Smooth muscle cell of the brain vasculature (primary cell): ENCODE measurements at places on chromosomes 3 and 15.
A peak's percentile ranks its signal among the peaks of the same experiment; 100 is the strongest.

DNA sequence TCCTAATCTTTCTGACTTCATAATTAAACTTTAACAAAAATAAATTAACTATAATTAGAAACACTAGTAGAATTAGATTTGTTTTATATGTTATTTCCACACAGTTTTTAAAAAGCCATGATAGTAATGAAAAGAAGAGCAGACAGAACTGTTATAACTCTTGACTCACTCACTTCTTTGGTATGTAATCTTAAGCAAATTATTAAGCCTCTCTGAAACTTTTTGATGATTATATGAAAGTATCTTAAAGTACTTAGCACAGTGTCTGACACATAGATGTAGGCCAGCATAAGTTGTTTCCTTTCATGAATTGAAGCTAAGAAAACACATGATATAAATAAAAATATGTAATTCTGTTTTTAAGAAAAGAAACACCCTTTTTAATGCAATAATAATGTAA, 123.6 kb upstream of the MLF1 start:
- no peak for DNase-seq

- DNase-seq = no peak
These were observed 556 bp downstream of the PEX5L start for GRCh38 chr3:180036092-180036670.

GRCh38 chr3:13262493-13263211, 157.5 kb downstream of the NUP210 start:
- no peak for DNase-seq

- no peak for DNase-seq
These were observed 827.2 kb downstream of the FHIT start for GRCh38 chr3:60424034-60424433.

DNA sequence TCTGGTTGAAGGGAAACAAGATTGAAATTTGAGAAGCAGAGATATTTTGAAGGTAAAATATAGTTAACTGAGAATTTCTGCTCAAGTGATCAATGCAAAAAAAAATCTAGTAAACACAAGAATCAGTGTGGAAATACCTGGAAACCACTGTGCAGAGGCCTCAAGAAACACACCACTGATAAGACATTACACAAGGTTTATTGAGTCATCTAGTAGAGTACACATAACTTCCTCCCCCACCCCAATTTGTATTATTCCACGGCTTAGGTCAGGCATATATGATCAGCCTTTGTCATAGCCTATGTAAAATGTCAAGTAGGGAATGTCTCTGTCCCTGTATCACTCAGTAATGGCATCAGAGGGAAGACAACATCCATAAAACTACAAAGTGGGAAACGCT, 447.8 kb upstream of the BCHE start:
- DNase-seq = no peak

- DNase-seq = no peak
These were observed 30.7 kb downstream of the NUP210 start for GRCh38 chr3:13389378-13389777.

DNA sequence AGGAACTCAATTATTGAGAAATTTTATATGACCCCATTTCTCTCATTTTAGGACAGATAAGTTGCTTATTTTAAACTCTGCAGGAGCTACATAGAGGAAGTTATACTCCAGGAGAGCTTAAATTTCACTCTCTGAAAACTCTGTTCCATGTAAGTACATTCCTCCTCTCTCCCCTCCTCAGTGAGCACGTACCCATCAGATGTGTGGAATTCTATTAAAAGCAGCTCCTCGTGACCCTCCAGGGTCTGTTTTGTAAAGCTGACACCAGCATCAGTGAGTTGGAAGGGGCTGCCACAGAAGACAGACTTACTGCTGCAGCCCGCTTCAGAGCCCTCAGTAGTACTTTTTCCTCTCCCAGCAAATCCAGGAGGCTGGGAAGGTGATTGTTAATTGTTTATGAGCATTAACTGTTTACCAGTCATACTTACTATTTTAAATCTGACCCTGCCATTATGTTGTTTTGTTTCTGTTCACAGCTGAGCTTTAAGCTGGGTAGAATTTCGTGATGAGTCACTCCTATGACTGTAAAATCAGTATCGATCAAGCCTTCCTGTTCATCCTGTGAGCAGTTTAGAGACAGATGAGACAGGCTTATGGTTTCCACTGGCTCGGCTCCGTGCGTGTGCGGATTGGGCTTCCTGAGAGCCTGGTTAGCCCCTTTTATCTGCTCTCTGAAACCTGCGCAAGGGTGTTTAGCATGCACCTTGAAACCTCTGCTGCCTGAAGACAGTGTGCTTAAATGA, 20.4 kb downstream of the IGF1R start:
- no peak for DNase-seq

- DNase-seq = no peak
These were observed 33.4 kb downstream of the MUC20 start for GRCh38 chr3:195754141-195754540.

- DNase-seq = peak; percentile 78
These were observed 7.2 kb downstream of the SUSD5 start for GRCh38 chr3:33211444-33211843.

DNA sequence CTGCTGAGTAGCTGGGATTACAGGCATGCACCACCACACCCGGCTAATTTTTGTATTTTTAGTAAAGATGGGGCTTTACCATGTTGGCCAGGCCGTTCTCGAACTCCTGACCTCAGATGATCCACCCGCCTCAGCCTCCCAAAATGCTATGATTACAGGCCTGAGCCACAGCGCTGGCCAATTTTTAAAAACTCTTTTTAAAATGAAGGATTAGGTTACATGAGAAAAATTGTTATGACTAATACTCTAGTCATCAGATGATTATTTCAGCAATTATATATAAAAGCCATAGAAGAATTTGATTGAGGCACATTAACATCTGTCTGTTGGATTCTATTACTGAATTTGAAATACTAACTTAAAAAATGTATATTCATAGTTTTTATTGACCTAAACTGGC, 134.1 kb upstream of the MNS1 start:
- DNase-seq = no peak

- no peak for DNase-seq
These were observed 1040.8 kb upstream of the SEMA6D start for GRCh38 chr15:46676233-46677206.

- no peak for DNase-seq
These were observed 11.7 kb upstream of the CP start for GRCh38 chr3:149233323-149233722.

DNA sequence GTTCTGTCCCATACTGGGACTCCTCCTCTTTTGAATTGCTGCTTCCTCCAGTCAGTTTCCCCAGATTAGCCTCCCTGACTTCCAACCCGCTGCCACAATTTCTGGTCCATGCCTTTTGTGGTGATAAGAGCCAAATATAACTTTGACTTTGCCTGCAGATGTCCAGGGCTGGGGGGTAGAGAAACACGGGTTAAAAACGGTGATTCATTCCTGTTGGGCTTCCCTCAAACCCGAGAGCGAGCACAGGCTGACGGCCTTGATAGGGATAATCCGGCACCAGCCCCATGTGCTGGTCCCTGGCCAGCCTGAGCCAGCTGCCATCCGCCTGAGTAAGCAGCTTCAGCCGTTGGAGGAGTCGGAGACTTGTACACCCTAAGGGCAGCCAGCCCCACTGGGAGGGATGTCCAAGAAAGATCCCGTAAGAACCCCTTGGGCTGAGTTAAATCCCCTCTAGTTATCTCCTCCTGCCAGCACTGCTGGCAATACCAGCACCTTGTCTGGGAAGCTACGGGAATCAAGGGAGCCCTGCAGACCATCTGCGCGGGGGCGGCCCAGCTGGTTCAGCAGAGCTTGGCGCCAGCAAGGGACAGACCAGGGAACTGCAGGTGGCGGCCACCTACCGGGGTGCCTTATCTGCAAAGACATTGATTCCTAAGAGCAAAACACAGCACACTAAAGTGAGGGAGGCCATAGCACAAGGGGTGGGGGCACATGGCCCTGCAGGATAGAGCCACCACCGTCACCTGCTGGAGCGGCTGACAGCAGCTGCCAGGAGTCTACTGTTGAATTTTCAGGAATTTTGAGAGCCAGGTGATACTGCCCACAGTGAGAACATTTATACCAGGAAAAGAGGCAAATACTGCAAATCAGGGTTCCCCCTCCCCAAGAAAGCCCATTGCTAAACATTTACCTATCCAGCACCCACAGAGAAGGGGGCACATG, 18.1 kb downstream of the CSPG4 start:
- DNase-seq = peak; percentile 90

GRCh38 chr3:25674670-25675069, 10.0 kb upstream of the TOP2B start:
- no peak for DNase-seq

GRCh38 chr15:65762914-65763787, 28.9 kb downstream of the DENND4A start:
- no peak for DNase-seq

DNA sequence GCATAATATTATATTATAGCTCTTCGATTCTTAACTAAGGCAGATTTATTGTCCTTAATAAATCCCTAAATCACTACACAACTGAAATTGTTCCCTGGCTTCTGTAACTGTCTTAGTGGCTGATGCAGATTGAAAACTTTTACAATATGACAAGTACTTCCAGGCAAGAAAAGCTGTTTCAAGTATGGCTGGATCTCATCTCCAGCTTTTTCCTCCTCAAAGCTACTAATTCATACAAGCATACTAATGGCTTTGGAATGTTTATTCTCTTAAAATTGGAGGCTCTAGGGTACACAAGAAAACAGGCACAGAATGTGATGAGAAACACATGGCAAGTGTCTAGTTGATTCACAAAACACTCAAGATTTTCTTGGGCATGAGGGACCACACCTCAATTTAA, 351.5 kb upstream of the ICE2 start:
- no peak for DNase-seq

DNA sequence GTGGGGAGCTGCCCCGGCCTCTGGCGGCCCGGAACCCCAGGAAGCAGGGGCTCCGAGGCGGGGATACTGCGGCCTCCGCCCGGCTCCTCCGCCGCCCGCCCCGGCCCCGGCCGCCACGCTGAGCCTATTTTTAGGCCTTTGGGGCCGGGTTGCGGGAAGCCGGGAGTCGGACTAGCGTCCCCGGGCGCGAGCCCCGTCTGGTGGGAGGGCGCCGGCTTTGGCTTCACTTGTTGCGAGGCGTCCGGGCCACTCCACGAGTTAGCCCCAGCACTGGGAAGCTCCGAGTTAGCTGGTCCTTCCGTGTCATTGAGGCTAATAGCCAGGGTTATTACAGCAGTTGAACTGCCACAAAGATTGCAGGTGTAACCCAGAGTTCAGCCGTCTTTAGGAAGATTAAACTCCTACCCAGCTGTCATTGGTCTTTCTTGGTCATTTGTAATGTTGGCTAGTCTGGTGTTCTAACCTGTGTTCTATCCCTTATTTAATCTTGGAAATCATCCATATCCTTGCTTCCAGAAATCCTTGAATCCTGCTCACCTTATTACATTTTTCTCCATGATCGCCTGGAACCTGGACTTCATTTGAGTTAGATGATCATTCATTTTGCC, 791 bp downstream of the GYG1 start:
- DNase-seq = no peak

DNA sequence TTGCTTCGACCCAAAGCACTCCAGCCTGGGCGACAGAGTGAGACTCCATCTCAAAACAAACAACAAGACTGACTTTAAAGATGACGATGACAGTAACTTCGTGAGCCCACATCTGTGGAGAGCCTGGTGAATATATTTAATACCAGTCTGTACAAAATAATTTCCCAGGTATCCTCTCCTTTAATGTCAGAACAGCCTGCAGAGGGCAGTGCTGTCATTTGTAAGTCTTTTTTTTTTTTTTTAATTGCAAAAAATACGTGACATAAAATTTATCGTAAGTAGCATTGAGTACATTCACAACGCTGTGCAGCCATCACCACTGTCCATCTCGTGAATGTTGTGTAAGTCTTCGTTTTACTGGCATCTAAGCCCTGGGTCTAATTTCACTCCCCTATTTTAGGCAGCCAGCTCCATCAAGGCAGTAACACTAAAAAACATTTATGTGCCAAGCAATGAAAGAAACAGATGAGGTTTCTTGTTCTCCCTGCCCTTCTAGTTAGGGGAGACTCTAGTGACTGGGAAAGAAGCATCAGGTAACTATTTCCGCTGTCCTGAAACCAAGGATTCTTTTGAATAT, 1.4 kb downstream of the HTD2 start:
- DNase-seq = no peak

GRCh38 chr15:65553691-65554090, 23.4 kb downstream of the HACD3 start:
- no peak for DNase-seq

DNA sequence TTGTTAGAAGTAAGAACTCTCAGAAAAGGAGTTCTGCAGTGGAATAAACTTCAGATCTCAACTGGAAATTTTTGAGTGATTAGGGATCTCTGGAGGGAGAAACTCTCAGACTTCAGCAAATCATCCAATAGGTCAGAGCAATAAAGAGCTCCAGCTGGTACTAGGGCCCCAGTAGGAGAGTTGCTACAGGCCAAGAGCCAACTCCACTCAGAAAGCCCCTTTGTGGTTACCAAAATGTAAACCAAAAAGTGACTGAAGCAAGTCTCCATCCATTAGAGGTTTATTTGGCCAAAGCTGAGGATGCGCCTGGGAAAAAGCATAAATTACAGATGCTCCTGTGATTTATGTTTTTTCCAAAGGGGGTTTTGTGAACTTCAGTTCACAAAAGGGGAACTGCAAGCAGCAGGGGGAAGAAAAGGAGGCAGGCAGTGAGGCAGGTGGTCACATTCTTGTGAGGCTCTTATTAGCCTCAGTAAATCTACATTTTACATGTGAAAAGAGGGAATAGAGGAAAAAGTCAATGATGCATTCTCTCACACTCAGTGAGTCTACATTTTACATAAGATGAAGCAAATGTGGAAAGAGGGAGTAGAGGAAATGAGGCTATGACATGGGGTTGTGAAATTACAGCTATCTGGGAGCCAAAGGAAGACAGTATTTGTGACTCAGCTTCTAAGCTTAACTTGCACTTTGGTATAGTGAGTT, 92.4 kb upstream of the DAZL start:
- no peak for DNase-seq

GRCh38 chr3:178054471-178054870, 481.8 kb upstream of the KCNMB2 start:
- no peak for DNase-seq

DNA sequence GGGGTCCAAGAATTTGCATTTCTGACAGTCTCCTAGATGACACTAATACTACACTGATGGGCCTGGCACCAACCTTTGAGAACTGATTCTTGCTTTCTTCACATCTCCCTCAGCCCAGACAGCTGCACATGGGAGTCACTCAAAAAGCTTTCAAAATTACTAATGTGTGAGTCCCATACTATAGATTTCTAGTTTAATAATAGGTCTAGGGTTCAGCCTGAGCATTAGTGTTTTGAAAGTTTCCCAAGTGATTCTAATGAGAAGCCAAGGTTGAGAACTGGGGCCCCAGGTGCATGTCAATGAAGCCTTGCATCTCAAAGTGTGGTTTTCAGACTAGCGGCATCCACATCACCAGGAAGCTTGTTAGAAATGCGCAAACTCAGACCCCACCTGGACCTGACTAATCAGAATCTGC, 159.9 kb upstream of the CMC1 start:
- no peak for DNase-seq
